ENCODE measurements at places on chromosomes 3 and 15.

GRCh38 chr3:151135541-151136337 lies 50.3 kb downstream of the MED12L start:
- DNase-seq: no peak

DNA sequence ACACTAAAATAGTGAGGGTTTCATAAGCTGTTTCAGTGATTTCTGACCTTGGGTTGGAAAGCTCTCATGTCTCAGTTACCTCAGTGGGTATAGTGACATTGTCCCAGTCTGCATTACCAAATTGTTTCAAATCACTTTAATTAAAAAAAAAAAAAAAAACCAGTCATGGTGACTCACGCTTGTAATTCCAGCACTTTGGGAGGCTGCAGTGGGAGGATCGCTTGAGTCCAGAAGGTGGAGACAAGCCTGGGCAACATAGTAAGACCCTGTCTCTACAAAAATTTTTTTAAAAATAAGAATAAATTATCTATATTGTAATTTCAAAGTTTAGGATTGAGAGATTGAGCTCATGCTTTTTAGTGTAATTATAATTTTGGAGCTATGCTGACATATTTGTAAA lies 78.0 kb downstream of the MBNL1 start:
- no peak for DNase-seq

- DNase-seq: peak; percentile 50
Measured at GRCh38 chr3:48429317-48429959, 448 bp downstream of the PLXNB1 start.

DNA sequence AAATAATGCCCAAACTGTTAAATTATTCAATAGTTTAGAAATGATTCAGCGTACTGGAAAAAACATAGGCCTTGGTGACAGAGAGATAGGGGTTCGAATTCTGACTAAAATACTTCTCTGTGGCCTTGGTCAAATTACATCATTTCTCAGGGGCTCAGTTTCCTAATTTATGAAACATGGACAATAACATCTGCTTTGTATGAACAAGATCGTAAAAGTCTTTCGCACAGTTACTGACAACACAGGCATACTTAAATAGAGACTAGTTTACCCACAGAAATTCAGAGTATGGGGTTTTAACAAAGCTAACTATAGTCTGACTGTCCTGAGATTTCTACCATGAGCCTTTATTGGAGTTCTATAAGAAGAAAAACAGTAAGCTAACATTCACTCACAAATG lies 440.4 kb downstream of the FHIT start:
- no peak for DNase-seq

- DNase-seq: no peak
Measured at GRCh38 chr15:96052572-96053030, 277.9 kb upstream of the NR2F2 start.

DNA sequence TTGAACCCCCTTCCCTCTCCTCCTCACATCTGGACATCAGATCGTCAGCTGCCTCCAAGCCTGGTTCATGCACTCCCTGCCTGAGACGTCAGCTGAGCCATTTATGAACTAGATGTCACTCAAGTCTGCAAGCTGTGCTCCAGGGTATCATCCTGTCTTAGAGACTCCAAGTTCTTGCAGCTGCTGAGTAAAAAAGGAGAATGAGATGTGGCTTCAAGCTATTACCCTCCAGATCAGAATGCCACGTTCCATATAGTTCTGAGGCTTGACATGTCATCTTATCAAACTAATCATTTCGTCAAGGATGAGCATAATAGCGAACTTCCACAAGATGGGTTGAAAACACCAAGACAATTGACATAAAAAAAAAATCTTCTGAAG lies 766.3 kb downstream of the TBL1XR1 start:
- DNase-seq: no peak

DNA sequence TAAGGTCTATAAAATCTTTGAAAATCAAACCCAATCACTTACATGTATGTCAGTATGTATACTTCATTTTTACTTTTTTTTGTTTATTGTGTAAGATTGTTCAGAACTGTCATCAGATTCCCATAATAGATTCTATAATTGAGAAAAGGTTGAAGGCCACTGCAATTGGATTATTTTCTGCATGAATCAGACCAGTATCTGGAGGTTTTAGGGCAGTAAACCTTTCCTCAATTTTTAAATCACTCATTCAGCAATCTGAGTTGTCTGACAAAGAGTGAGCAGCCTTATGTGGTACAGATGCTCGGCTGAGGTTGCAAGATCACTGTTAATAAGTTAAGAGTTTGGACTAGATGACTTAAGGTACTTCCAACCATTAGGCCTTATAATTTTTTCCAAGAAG lies 96.0 kb downstream of the TP63 start:
- no peak for DNase-seq

DNA sequence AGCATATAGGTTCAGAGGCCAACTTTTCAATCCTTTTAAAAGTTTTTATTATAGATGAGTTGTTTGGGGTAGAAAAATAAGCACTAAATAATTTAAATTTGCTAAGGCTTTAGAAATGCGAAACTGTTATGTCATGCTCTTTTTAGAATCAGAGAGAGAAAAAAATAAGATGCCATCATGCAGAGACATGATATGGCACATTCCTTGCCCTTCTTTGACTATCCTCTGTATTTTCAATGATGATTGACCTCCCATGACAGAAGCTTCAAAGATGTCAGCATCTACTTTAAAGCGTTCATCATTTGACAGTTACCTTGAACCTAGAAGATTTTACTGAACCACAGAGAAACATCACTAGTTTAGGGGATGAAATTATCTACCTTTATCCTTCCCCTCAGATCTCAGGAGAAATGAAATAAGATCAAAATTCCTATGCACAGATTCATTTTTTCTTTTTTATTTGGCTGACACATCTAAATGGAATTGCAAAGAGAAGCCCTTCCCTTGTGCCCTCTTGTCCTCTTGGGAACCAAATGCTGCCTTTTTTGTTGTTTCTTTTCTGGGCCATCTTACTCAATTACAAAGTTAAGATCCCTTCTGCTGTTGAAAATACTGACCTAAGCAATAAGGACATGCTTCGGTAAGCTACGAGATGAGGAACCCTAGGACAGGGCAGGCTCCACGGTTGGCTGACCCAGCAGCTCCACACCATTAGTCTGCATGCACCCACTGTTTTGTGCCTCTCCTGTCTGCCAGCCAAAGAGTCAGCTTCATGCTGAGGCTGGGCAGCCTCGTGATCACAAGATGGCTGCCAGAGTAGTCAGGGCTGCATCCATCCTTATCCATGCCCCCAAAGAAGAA lies 289.7 kb upstream of the TPM1 start:
- no peak for DNase-seq

DNA sequence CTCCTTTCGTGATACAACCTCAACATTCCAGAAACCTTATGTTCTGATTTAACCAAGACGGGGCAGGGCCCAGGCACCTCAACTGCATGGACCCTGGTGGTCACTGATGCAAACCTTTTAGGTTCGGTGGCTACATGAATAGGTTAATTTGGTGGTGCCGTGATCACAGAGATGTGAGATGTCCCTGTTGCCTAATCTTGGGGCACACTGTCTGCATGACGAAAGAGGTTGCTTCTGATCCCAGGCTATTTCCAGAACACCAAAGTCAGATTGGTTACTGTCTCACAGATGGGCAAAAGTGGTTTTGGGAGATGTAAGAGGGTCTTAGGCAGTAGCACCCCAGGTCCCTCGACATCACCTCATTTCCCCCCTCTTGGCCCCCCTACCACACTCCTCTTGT lies 4.0 kb upstream of the CCR1 start:
- DNase-seq: no peak

DNA sequence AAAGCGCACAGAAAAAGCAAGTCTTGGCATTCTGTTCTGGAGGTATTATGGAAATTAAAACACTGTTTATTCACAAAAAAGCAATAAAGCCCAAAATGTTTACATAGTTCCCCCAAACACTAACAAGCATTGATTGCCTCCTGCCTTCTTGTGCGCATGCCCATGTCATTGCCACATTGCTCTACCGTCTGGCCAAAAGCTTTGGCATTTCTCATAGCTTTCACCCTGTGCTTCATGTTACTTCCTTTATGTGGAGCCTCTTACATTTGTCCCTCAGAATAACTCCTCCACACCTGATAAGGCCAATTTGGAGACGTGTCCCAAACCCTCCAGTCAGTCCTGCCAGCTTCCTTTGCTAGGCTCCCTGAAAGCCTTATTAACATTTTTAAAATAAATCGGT lies 680.8 kb downstream of the GBE1 start:
- no peak for DNase-seq

DNA sequence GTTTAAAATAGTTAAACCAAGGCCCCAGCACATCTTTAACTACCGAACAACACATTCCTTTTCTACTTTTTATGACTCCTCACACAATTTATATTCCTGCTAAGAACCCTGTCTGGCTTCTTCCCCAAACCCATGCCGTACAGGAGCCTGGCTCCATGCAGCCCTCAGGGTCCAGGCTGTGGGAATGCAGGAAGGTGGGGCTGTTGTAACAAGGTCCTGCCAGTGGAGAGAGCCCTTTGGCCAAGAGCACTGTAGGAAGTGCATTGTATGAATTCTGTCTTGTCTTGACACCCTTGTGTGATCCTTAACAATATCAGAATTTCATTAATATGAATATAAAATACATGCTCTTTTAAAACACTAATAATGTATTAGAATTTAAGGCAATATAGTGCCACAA lies 563.8 kb downstream of the TBL1XR1 start:
- no peak for DNase-seq

- DNase-seq: no peak
Measured at GRCh38 chr3:40679290-40679689, 154.5 kb downstream of the ZNF621 start.

GRCh38 chr15:80744415-80744814 lies 34.8 kb upstream of the CEMIP start:
- no peak for DNase-seq
